Ecto neural progenitor cell (in vitro differentiated cells): ENCODE measurements at places on chromosomes 1 and 21.

DNA sequence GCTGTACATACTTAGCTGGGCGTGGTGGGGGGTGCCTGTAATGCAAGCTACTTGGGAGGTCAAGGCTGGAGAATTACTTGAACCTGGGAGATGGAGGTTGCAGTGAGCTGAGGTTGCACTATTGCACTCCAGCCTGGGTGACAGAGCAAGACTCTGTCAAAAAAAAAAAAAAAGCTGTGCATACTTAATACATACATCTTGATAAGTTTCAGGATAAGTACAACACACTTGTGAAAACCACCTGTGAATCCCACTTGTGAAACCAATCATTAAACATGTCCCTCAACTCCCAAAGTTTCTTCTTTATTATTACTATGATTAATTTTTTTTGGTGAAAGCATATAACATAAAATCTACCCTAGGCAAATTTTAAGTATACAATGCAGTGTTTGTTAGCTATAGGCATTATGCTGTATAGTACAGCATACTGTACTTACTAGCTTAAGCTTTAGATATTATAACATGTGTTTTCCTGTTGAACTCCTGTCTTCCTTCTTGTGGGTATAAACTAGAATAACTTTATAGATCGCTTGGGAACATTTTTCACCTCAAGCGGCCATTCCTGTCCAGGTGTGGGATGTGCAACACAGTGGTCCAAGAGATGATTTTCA, 41.4 kb downstream of the DISC1 start:
- DNase-seq = no peak

- no peak for DNase-seq
These were observed 110.3 kb downstream of the NEK7 start for GRCh38 chr1:198267056-198267455.

GRCh38 chr1:60619581-60619980, 462.8 kb upstream of the NFIA start:
- DNase-seq = no peak

GRCh38 chr1:240455228-240455821, 156.6 kb downstream of the GREM2 start:
- DNase-seq = no peak

GRCh38 chr1:41780916-41781315, 137.8 kb downstream of the HIVEP3 start:
- DNase-seq = no peak

- no peak for DNase-seq
These were observed 332.4 kb upstream of the ZP4 start for GRCh38 chr1:238223076-238223640.

DNA sequence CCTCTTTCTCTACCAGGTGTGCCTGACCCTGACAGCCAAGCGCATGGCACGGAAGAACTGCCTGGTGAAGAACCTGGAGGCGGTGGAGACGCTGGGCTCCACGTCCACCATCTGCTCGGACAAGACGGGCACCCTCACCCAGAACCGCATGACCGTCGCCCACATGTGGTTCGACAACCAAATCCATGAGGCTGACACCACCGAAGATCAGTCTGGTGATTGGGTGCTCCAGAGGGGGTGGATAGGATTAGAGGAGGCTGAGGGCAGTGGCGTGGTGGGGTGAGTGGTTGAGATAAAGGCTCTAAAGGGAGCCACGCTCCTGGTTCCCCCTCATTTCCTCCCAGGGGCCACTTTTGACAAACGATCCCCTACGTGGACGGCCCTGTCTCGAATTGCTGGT, 13.1 kb downstream of the ATP1A2 start:
- no peak for DNase-seq

DNA sequence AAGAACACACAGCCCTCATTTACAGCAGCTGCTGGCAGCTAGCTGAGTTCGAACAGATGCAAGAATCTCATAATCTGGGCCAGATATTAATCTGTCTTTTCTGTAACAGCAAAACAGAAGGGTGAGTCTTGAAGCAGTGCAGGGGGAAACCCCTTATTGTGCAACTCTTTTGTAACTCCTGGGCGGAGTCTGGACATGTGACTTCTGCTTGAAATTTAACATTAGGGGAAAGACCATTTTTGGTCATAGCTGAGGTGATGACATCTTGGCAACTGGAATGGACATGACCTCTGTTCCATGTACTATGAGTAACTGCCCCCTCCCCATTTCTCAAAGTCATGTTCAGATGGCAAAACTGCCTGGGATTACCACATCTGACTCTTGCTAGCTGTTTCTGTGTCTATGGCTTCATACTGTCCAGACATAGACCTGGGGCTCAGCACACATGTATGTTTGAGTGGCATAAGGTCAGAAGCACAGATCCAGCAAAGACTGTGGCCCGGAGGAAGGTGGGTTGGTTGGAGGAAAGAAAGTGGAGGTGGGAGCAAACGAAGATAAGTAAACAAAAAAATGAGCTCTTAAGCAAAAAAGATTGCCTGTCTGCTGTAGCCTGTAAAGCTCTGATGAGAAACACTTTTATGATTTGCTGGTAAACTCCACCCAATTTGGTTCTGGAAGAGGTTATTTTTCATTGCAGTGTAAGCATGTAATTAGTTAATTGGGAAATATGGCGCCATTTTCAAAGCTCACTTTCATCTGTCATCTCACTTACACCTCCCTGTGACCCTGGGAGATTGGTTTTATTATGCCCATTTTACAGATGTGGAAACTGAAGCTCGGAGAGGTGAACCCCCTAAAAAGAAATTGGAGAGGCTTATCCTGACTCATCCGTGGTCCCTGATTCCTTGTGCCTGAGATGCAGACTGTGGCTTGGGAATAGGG, 26.1 kb downstream of the ETS2 start:
- DNase-seq = no peak

GRCh38 chr21:40618191-40618973, 228.6 kb downstream of the DSCAM start:
- DNase-seq = peak; percentile 50

GRCh38 chr1:170881268-170882265, 53.8 kb upstream of the MROH9 start:
- DNase-seq = no peak

DNA sequence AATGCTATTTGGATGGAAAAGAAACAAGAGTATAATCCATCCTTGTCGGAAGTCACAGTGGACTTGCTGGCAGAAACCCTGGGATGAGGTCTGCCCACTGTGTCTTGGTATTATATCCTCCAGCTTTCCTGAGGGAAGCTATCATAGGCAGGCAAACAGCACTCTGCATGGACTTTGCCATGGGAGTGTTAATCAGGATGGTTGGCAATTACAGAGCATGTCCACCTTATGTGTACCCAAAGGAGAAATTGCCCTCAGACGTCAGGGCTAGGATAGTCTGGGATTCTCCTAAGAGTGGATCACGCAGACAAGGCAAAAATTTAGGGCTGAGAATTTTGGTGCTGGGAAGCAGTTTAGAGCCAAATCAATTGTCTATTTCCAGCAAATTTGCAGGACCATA, 184.9 kb upstream of the ESRRG start:
- no peak for DNase-seq

GRCh38 chr1:59666106-59666505, 148.6 kb upstream of the HOOK1 start:
- no peak for DNase-seq

DNA sequence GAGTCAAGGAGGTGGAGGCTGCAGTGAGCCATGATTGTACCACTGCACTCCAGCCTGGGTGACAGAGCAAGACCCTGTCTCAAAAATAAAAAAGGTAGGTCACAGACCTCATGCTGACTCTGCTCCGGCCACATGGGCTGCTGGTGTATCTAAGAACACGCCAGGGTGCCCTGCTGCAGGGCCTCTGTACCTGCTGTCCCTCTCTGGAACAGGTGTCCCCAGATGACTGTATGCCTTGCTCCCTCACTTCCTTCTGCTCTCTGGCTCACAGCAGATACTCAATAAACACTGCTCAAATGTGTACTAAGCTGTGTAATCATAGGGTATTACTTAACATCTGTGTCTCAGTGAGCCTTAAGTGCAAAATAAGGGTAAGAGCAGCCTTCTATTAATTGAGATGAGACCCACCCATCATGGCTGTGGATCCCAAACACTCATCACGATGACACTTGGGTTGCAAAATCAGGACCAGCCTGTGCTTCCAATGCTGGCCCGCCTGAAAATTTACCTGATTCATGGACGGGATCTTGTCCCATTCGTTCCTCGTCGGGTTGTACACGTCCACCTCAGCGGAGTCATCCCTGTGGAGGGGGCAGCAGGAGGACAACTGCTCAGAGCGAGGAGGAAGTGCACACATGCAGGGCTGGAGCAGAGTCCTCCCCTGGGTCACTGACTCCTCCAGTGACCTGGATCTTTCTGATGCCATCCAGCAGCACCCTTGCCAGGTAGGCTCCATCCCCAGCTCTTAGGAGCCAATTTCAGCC, 7.5 kb downstream of the KLHL21 start:
- DNase-seq = no peak

- no peak for DNase-seq
These were observed 183.7 kb upstream of the RRP15 start for GRCh38 chr1:218101409-218101808.
